ENCODE measurements at places on chromosomes 1 and 21. TPM values are rescaled to one million over a fixed set of nuclear protein-coding genes. Genes with fewer than 3 reads are reported as not detected.
A peak's percentile ranks its signal among the peaks of the same experiment; 100 is the strongest.

The EVA1C gene
- total RNA-seq: 7.6 TPM

DNA sequence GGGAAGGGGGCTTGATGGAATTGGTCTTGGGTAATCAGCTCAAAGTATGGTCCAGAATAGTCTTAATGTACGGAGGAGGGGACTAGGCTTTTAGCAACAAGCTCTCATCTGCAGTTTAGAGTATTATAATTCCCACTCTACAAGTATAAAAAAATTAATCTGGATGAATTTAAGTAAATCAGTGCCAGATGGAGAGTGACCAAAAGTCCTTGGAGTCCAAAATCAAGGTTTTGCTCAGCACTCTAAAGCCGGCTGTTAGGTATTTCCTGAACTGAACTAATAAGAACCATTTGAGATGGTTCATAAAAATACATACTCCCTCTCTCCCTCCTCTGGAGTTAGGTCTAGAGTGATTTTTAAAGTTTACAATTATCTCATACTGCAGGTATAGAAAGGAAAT, 23.7 kb downstream of the GLUL start:
- peak; percentile 24 for DNase-seq

DNA sequence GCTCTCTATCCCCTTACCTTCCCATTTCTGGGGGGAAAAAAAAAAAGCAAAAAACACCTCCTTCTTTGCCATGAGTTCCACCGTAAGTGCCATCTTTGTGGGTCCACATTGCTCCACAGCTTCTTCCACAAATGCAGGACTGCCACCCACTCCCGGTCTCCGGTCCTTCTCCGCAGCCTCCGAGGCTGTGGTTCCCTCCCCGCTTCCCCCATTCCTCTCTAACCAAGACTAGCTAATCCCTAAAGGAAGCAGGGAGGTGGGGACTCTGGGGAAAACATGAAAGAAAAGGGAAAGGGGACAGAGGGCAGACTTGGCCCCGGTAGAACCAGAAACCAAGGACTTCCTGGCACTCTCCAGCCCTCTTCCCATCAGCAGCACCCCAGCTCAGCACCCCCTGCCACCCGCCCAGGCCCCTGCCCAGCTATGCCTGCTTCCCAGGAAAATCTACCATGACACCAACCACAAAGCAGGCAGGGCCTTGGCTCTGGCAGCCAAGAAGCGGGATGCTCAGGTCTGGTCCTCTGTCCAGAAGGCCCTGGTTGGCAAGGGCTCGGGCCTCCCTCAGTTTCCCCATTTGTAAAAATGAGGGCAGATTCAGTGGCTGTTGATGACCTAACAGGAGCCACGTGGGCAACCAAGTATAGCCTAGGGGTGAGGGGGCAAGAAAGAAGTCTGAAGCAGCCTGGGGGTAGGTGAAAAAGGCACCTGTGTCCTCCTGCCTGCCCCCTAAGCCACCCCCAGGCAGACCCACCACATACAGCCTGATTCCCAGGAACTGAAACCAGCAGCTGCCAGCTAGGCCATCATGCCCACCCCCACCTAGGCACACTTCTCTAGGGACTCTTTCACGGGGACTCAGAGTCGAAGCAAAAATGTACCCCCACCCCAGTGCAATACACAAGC, 2.5 kb downstream of the EPHA2 start:
- no peak for DNase-seq

DNA sequence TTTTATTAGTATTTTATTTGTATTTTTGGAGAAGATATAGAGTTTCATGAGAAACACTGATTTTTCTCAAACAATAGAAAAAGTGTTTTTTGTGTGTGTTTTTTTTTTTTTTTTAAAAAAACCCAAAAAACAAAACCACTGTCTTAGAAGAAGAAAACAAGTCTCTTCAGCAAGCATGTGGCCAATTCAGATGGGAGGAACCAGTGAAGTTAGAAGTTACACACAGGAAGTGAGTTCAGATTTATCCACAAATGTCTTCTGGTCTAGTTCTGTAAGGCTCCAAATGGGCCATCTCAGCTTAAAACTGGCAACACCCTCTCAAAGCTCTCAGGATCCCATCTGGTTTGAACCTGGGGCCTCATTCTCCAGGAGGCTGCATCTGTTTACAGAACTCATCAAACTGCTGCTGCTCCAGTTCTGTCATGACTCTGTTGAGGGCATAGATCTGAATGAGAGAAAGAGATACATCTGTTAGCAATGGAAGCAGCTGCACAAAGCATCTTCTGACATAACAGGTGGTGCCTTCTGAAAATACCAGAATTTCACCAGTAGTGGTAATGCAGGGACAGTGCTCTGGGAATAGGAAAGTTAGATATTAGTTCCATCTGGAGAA, 9.8 kb upstream of the ERMAP start:
- DNase-seq: no peak

DNA sequence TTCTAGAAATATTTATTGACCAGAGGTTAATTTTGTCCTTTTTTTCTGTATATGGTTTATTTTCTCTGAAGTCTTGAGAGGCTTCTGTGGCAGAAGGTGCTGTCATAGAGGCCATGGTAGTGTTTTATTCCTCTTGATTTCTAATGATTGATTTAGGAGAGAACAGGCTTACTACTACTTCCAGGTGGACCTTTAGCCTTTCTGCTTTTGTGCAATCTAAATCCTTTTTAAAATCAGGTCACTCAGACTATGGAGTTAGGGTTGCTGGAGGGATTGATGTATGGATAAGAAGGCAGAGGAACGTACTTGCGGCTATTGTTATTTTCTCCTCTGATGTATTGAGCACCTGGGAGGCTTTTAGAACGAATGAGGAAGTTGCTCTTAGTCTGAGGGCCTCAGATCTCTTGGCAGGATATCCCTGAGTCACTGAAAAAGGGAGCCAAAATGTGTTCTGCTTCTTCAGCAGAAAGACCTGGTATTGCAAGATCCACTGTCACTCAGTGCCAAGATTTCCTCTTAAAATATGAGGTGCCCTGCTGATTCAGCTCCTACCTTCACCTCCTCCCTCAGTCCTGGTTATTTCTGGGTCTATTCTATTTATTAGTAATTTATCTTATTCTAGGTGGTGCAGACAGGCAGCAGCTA, 277.4 kb downstream of the ZNF648 start:
- DNase-seq: no peak

The MNDA gene
- 1.4 TPM for total RNA-seq

The AKNAD1 gene
- 1.3 TPM for total RNA-seq

GRCh38 chr1:205026181-205026580, 16.8 kb upstream of the CNTN2 start:
- no peak for DNase-seq

DNA sequence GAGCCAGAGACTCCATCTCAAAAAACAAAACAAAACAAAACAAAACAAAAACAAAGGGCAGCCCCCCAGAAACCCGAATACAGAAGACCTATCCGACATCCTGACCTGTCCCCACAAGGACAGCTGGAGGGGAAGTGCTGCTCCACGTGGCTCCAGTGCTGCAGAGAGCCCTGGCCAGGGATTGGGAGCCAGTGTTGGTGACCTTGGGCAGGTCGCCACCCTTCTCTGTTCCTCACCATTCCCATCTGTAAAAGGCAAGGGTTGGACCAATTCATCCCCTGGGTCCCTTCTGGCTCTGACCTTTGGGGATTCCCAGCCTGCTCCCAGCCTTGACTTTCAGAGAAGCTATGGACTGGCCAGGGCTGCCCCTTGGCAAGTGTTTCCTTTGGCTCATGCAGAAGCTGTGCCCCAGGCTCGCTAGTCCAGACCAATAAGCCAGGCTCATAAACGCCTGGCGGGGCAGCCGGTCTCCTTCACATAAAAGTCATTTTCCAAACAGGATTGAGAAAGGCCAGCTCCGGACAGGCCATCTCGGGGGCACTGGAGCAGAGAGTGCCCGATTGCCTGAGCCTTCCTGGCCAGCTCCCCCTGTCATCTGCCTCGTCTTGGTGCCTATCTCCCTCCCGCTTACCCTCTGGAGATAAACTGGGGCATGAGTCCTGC, 20.0 kb upstream of the PADI1 start:
- no peak for DNase-seq

DNA sequence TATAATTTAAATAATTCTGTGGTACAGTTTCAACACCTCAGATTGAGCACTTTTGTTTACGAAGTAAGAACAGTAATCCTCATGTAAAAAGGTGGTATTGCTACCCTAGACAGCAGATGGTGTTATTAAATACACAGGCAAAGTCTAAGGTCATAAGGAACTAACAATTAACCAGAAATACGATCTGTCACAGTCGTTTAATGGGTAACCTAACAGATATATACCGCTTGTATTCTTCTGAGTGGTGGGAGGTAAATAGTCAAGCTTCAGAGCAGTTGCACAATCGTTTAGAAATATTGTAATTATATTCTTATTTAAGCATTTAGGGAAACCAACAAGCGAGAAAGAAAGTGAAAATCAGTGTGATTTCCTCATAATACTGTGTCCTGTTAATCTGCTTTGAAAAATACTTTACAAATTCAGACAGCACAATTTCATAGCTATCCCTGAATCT, 9.8 kb upstream of the IRF2BP2 start:
- DNase-seq: no peak

GRCh38 chr1:40303051-40303771, 13.9 kb downstream of the COL9A2 start:
- no peak for DNase-seq
